Mucosa of descending colon (tissue), 3 donors: ENCODE measurements at places on chromosomes 6 and 20. TPM values are rescaled to one million over a fixed set of nuclear protein-coding genes. Genes with fewer than 3 reads are reported as not detected.

Gene SLC17A9
- total RNA-seq, result 4.8 TPM

Gene AHI1
- total RNA-seq, result 26.5 TPM

Gene APMAP
- total RNA-seq, result 51.5 TPM

Gene MED20
- 21.2 TPM for total RNA-seq

Gene PTCRA
- not detected for total RNA-seq
